ENCODE measurements at places on chromosomes 13 and 19.
A peak's percentile ranks its signal among the peaks of the same experiment; 100 is the strongest.

DNA sequence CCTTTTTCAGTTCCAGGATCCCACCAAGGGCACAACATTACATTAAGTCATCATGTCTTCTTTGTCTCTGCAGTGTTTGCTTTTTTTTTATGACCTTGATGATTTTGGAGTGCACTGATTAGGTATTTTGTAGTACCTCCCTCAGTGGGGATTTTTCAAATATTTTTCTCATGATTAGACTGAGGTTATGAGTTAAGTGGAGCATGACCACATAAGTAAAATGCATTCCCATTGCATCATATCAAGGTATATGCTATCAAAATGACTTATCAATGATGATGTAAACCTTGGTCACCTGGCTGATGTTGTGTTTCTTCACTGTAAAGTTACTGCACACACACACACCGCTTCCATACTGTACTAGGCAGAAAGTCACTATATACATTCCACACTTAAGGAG lies 96.7 kb upstream of the TRPC4 start:
- DNase-seq, result no peak

DNA sequence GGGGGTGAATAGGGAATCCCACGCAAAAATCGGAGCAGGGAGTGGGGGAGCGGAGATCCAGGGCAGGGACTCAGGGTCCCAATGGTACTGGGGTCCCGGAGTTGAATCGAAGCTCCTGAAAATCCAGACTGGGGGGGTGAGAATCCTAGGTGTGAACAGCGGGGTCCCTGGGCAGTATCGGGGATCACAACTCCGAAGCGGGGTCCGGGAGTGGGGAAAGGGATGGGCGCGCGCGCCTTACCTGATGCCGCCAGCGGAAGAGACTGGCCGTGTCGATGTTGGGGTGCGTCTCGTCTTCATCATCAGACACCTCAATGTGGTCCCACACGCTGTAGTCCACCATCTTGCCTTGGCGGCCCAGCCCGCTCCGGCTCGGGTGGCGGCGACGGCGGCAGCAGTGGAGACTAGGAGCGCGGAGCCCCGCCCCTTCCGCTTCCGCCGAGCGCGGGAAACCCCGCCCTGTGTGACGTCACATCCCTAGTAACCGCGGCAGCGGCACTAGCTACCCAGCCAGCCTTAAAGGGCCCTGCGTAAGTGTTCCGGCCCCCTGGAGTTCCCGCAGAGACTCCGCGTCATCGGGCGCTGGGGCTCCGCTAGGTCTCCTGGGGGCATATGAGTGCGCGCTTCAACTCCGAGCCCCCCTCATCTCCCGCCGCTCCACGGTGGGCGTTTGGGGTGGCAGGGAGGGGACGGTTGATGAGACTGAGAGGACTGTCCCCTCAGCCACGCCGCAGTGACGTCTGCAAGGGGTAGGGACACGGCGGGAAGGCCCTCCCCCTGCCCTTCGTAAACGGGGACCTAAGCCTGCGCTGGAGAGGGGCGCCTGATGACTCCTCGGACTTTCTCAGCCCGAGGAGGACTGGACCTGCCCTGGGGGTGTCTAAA lies at the start of gene CDC37:
CDC37 (minus strand) TSS at position 406 of the 885 bp plus-strand sequence; CDS start at position 343, 63 bp downstream.
- peak; percentile 63 for DNase-seq

GRCh38 chr13:28545583-28546333 lies 50.8 kb upstream of the FLT1 start:
- no peak for DNase-seq

- DNase-seq, result no peak
These were observed 489 bp downstream of the CCNE1 start for GRCh38 chr19:29812080-29812880.

DNA sequence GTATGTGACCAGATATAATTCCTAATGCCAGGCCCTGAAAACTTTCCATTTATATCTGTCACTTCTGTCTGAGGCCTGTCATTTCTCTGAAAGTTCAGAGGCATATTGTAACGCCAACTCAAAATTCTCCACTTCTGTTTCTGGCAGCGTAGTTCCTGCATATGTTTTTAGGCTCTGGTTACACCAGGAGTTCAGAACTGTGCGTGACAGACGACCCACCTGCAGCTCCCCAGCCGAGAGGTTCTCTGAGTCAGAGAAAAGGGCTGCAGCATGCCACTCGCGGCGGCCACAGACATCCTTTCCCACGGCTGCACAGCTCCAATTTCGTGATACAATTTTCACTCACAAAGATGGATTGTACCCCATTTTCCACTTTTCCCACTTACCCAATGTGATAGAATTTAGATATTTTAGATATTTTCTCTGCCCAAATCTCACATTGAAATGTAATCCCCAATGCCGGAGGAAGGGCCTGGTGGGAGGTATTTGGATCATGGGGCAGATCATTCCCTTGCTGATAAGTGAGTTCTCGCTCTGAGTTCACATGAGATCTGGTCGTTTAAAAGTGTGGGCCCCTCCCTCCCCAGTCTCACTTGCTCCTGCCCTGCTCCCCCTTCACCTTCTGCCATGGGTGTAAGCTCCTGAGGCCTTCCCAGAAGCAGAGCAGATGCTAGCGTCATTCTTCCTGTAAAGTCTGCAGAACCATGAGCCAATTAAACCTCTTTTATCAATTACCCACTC lies 308.1 kb downstream of the LIG4 start:
- no peak for DNase-seq

GRCh38 chr19:19345232-19345631 lies 24.6 kb downstream of the MAU2 start:
- DNase-seq, result no peak

DNA sequence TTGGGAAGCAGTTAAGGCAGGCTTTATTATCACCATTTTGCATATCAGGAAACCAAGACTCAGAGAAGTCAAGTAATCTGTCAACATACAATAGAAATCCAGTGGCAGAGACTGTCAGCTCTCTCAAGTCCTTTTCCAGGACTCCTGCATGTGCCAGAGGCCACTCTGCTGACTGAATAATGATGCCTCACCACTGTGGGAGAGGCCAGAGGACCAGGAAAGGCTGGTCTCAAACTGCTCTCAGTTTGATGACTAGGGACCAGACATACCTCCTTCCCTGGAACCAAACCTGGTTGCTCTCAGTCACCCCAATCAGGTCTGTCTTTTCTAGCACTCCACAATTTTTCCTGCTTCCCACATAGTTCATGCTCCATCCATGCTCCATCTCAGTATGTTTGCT lies 8.0 kb downstream of the RNASEH2B start:
- no peak for DNase-seq

DNA sequence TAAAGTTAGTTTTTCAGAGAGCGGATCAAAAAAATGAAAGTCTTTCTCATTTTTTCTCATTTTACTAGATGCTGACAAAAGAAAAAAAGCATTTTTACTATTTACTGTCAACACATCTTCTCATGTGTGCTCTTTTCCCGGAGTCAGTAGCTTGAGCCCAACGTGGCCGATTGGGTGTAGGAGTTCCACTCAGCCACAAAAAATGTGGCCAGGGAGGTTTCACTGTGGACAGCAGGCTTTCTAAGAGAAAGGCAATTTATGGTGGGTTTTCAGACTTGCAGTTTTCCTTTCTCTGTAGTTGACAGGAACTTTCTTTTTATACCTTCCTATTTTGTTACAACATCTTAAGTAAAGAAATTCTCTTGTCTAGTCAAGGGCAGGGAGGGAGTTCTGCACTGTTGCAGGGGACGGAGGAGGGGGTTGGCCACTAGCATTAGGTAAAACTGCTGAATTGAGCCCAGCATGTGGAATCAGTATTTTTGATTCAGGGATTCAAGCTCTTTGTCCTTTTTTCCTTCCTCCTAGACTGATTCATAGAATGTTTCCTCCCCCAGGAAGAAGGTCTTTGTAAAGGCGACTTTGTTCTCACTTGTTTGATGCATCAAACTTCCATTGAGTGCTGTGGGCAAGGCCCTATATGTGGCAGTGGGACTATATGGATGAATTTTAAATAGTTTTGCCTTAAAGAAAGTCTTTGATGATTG lies 123.1 kb downstream of the B3GLCT start:
- no peak for DNase-seq

- peak; percentile 15 for DNase-seq
These were observed 845.3 kb upstream of the MIR17HG start for GRCh38 chr13:90502153-90502552.

- no peak for DNase-seq
These were observed 612.4 kb downstream of the PCDH9 start for GRCh38 chr13:66617786-66618185.

GRCh38 chr13:46100191-46100815 lies 4.5 kb downstream of the CPB2 start:
- no peak for DNase-seq

DNA sequence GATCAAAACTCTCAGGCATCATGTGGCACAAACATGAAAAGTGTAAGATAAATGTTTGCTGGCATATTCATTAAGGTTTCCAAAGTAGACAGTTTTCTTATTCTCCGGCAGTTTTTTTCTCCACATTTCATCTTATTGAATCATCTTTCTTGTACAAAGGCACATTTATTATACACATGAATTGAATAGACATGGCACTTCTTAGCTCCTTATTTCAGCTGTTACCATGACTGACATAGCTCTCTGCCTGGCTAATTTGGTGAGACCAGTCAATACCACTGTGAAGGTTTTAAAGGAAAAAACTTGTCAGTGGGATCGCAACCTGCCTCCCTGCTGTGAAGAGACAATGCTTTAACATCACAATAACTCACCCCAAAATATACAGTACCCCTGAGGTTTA lies 285.0 kb upstream of the PCDH20 start:
- no peak for DNase-seq

DNA sequence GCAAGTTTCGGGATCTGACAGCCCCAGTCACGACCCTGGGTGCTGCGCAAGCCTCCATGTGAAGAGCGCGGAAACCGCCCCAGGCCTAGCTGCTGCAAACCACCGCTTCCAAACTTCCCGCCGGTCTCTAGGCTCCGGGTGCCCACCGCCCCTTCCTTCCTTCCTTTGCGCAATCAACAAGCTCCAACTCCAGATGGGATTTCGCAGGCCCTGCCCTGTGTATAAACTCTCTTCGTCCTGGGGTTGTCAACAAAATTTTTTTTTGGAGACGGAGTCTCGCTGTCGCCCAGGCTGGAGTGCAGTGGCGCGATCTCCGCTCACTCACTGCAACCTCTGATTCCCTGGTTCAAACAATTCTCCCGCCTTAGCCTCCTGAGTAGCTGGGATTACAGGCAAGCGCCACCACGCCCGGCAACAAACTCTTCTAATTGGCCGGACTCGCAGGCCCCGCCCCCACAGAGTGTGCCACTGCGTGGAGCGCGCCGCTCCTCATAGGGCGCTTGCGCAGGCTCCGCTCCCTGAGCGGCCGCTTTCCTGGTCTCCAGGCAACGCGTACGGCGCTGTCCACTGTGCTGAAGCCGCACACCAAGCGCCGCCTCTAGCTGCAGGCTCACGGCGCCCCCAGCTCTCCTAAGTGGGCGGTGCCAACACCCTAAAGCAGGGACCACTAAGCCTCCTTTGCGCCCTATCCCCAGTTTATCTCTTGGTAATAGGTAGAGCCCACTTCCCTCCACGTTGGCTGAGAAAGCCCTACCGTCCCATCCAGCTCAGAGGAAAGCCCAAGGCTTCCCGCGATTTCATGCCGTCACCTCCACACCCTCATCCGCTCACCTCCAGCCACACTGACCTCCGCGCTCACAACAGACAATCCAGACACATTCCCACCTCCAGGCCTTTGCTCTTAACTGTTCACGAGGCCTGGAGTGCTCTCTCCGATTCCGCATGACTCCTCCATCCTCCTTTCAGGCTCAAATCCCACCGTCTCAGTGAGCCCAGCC lies 5.5 kb upstream of the QTRT1 start:
- DNase-seq, result peak; percentile 62

DNA sequence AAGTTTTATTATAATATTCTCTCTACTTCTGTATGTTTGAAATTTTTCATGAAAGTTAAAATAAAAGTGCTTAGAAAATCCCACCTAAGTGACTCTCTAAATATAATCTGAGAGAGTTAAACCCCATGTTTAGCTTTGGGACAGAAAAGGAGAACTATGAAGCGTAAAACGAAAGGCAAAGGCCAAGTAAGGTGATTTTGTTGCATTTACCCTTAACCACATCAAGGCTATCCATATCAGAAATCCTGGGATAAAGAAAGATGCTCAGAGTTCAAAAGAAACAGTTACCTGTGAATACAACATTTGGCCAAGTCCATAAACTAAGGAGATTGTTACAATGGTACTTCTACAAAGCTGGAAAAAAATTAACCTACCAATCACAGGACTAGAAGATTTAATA lies 31.3 kb downstream of the UBL3 start:
- no peak for DNase-seq

DNA sequence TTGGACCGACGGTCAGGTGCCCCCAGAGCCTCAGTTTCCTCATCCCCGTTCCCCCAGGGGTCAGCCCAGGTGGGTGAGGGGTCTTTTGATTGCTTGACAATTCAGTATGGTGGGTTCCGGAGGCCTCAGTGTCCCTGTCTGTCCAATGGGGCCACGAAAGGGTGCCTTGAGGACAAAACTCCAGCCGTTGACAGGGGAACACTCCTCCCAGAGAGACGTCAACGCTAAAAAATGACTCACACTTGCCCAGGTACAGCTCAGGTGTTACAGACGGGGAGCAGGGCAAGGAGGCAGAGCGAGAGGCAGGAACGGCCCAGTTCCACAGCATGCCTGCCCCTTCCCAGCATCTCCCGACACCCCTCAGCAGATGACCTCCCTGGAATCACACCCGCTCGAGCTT lies 1.8 kb downstream of the TNFAIP8L1 start:
- DNase-seq, result no peak

DNA sequence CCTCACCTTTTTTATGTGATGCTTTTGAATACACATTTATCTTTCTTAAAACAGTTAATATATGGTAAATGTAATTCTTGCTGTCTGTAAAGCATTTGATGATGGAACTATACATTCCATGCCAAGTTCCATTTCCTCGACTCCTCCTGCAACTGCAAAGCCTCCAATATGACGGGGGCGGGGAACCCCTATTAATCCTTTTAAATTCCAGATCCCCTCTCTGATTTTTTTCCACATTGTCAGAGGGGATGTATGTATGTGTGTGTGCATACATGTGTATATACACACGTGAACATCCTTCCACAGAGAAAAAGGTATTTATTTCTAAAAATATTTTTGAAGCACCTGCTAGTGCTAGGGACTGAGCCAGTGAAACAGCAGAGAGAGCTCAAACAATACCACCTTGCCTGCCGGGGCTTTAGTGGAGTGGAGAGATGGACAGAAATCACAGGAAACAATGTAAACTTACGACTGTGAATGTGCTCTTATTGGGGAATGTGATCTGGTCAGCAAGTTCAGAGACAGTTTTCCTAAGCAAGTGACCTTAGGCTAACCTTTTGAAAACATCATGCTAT lies 25.3 kb upstream of the MAB21L1 start:
- DNase-seq, result no peak

DNA sequence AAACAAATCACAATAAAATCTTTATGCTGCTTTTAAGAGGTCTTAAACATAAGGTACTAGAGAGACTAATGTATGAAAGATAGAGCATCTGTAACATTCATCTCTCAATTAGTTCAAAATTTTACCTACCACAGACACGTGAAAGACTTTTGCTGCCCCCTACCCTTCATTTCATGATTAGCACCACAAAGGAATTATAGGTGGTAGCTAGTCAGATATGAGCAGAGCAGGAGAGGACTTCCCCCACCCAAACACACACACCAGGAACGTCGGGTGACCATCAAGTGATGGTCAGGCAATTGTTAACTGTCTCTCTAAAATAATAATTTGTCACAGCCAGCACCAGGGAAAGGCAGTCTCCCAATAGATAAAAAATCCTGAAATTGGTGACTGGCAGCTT lies 1531.7 kb upstream of the SPRY2 start:
- peak; percentile 10 for DNase-seq

- no peak for DNase-seq
These were observed 237.7 kb downstream of the TEX29 start for GRCh38 chr13:111557921-111558699.

- DNase-seq, result no peak
These were observed 19.2 kb downstream of the GPX4 start for GRCh38 chr19:1122972-1123363.

GRCh38 chr13:44895264-44895952 lies 93.9 kb downstream of the NUFIP1 start:
- no peak for DNase-seq

Data from NCI-H2081 treated with DMSO at 0.1 percent for 48 hours (cell line).